Stimulated activated CD4-positive, alpha-beta T cell treated with anti-CD3 and anti-CD28 coated beads, Interleukin-15, amount 100 ng/mL, for 48 hours (primary cell): ENCODE measurements at places on chromosomes 3 and 15.
A peak's percentile ranks its signal among the peaks of the same experiment; 100 is the strongest.

DNA sequence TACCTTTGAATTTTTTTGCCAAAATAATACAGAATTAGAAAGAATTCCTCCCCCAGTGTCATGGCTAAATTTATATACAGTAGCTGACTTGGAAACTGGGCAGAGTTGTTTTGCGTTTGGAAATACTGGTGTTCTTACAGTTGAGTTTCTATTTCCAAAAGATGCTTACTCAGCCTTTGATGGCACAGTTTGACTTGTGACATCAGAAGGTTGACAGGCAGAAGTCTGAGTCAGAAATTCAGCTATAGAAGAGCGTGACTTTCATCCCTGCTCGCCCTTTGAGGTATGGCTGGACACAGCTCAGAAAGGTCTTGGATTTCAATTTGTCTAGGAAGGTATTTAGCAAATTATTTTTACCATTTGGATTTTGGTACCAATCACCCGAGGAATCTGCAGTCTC, 175.8 kb downstream of the VGLL4 start:
- no peak for DNase-seq

GRCh38 chr3:557972-558371, 361.4 kb downstream of the CHL1 start:
- DNase-seq, result no peak

- DNase-seq, result no peak
Observed at GRCh38 chr15:32878869-32879805, 161.3 kb downstream of the GREM1 start.

- DNase-seq, result no peak
Observed at GRCh38 chr15:75693501-75694240, 19.0 kb downstream of the CSPG4 start.

DNA sequence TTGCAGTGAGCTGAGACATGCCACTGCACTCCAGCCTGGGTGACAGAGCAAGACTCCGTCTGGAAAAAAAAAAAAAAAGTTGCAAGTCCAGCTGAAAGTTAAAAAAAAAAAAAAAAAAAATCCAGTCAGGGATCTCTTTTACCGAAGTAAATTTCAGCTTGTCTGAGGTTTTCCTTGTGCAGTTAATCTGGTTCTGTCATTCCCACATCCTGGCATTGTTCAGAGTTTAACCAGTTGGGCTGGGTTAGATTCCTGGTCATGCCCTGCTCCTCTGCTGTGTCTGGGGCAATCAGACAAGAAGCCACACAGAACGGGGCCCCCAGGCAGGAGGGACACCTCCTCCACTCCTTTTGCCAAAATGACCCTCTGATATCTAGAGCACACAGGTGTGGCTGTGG, 84.1 kb upstream of the KLHL25 start:
- no peak for DNase-seq

DNA sequence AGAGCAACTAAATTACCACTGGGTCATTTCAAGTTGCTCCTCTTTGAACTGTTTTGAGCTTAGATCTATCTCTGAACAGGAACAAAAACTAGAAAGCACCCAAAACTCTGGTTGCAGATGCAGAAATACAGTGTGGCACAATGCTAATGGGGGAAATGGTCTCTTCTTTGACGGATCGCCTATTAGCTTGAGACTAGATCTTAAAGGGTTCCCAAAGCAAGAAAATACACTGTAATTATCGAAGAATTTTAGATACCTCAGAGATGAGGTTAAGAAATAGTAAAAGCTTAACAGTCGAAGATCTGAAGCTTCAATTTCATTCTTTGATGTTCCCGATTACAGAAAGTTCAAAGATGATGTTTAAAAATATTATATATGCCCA, 818 bp downstream of the PPP1R2 start:
- no peak for DNase-seq

DNA sequence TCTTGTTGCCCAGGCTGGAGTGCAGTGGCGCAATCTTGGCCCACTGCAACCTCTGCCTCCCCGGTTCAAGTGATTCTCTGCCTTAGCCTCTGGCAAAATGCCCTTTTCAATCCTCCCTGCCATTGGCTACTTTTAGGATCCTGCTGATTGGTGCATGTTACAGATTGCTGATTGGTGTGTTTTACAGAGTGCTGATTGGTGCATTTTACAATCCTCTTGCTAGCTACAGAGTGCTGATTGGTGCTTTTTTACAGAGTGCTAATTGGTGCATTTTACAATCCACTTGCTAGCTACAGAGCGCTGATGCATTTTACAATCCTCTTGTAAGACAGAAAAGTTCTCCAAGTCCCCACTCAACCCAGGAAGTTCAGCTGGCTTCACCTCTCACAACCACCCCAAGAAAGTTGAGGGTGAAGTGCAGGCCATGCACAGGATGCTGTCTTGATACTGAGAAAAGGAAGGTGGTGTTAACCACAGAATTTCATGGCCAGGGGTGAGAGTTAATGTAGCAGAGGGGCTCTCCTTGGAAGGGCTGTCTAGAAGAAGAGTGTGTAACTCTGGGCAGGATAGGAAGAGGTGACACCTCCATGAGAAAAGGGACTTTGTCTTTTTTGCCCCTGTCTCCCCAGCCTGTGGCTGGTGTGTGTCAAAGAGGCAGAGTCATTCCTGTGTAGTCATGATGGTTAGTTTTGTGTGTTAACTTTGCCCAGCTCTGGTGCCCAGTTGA, 145.9 kb downstream of the APBA2 start:
- no peak for DNase-seq

DNA sequence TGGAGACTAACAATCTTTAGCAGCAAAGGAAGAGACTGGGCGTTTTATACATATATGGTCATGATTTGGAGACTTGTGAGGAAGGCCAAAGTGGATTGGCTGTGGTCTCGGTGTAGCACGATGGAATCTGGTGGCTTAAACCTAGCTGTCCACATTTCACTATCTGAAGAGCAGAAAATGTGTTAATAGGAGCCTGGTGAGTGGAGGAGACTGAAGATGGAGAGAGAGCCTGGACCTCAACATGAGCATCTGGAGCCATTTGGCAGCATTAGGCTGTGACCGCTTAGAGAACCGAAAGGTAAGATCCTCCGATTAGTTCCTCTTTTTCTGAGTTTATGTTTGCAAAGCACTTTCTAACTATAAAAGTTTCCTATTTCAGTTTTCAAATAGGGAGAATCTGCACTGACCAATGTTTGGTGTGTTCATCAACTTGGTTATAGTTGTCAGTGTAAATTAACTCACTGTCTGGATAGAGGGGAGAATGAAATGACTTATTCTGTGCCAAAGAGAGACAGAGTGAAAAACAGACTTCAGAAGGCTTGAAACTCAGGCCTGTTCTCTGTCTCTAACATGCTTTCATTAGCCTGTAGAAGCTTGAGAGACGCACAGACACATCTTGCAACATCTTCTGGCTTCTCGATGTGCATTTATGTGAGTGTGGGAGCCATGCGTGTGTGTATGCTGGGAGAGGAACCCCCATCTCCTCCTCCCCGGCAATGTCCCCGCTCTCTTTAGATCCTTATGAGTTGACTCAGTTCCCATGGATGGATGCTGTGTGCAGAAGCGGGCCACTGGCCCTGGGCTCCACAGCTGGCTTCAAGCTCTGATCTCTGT, 244.7 kb upstream of the TBL1XR1 start:
- DNase-seq, result no peak

- peak; percentile 42 for DNase-seq
Observed at GRCh38 chr3:50542177-50543034, 25.1 kb downstream of the C3orf18 start.

DNA sequence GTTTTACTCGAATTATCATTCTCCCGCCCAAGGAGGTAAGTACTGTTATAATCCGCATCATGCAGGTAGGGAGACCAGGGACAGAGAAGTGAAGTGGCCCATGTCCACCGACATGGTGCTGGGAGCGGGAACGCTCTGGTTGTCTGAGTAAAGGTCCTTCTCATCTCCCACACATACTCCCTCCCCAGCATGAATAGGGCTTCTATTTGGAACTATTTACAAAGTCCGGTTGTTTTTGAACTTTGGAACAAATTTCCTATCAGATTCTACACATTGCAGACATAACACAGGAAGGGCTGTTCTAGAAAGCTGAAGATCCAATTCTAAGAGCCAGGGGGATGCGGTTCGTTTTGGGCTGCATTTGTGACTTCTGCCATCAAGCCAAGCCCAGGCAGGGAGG, 94.8 kb upstream of the TLE3 start:
- DNase-seq, result no peak

DNA sequence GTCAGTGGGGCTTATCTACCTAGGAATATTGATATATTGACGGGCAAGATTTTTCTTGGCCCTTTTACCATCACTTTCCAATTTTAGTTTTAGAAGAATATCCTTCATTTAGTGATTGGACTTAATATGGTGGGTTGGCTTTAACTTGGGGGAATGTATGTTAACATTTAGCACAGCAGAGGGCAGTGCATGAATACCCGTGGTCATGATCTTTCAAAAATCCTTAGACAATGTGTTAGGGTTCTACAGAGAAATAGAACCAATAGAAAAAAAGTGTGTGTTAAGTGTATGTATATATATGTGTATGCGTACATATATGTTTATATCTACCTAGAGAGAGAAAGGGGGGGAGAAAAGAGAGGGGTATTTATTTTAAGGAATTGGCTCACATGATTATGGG, 36.9 kb downstream of the GPR171 start:
- DNase-seq, result no peak
